ENCODE measurements at places on chromosomes 5 and 9.

- no peak for DNase-seq
These were observed 204.5 kb downstream of the BRINP1 start for GRCh38 chr9:119164716-119165115.

GRCh38 chr5:102866237-102866600, 111.1 kb downstream of the PAM start:
- no peak for DNase-seq

- DNase-seq: no peak
These were observed 115.7 kb downstream of the FRMD3 start for GRCh38 chr9:83422527-83422926.

DNA sequence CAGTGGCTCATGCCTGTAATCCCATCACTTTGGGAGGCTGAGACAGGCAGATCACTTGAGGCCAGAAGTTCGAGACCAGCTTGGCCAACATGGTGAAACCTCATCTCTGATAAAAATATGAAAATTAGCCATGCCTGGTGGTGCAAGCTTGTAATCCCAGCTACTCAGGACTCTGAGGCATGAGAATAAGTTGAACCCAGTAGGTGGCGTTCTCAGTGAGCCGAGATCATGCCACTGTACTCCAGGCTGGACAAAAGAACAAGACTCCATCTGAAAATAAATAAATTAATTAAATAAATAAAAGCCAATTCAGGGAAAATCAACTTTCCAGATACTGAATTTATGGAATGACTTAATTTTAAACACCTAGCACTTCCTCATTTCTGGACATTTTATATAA, 1722.1 kb downstream of the MAT2B start:
- no peak for DNase-seq

DNA sequence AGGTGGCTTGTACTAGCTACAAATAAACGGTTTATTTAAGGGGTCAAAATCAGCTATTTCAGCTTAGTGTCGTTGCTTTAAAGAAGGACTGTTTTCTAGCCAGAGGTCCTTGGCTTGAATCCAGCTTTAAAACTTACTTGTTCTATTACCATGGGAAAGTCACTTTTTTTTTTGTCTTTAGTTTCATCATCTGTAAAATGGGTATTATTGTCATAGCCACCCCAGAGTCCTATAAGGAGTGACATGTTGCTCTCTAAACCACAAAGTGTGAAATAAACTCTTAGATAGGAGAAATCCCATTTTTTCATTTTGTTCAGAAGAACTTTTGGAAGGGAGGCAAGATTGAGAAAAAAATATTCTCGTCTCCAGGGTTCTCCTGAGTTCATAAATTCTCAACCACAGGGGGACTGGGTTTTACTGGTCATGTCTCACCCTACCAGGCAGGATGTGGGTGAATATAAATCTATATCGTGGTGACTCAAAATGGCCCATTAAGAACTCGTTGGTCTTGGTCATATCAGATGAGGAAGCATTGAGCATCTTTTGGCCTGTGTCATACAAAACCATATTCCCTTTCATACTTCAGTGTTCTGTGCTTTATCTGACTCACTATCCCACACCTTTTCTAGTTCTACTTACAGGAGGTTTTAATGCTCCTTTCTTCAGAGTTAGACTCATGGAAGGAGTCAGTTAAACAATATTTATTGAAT, 202.7 kb upstream of the NR3C1 start:
- no peak for DNase-seq

- no peak for DNase-seq
These were observed 235.7 kb upstream of the HAPLN1 start for GRCh38 chr5:83956386-83956785.

- no peak for DNase-seq
These were observed 394.0 kb downstream of the CETN3 start for GRCh38 chr5:90015584-90016018.

DNA sequence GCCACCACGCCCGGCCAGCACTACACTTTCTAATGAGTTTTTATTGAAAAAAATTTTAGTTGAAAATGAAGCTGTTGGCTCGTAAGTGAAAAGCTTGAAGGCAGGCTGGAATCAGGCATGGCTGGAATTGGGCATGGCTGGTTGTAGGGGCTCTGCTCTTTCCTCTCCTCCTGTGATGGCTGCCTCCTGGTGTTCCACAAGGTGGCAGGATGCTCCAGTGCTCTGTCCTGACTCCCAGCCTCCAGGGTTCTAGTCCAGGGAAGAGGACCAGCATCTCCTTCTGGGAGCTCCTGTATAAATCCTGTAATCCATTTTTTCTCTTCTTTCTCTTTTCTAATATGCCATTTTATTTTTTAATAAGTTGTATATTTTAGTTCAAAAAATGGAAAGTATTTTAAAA, 57.2 kb upstream of the DHFR start:
- no peak for DNase-seq

GRCh38 chr5:28714907-28715698, 1676.7 kb upstream of the CDH9 start:
- DNase-seq: no peak

GRCh38 chr5:83672158-83672557, 48.5 kb downstream of the HAPLN1 start:
- DNase-seq: no peak

- no peak for DNase-seq
These were observed 155.0 kb downstream of the GLIS3 start for GRCh38 chr9:4144869-4145268.

- no peak for DNase-seq
These were observed 33.0 kb downstream of the TGFBI start for GRCh38 chr5:136061630-136062365.

DNA sequence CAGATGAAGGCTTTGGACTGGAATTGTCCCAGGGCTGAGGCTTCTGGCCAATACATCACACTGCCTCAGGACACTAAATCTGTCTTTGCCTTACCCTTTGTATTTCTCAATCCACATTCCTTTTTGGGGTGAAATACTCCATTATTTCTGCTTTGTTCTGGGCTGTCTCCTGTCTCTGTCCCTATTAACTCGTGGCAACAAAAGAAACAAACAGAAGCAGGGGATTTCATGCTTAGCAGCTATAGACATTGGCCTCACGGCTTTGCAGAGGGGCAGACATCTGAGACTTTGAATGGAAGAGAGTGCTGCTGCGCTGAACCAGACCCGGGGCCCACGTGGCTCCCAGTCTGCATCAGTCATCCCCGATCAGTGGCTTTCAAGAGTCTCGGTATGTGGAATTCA, 129.7 kb downstream of the ARL15 start:
- no peak for DNase-seq

DNA sequence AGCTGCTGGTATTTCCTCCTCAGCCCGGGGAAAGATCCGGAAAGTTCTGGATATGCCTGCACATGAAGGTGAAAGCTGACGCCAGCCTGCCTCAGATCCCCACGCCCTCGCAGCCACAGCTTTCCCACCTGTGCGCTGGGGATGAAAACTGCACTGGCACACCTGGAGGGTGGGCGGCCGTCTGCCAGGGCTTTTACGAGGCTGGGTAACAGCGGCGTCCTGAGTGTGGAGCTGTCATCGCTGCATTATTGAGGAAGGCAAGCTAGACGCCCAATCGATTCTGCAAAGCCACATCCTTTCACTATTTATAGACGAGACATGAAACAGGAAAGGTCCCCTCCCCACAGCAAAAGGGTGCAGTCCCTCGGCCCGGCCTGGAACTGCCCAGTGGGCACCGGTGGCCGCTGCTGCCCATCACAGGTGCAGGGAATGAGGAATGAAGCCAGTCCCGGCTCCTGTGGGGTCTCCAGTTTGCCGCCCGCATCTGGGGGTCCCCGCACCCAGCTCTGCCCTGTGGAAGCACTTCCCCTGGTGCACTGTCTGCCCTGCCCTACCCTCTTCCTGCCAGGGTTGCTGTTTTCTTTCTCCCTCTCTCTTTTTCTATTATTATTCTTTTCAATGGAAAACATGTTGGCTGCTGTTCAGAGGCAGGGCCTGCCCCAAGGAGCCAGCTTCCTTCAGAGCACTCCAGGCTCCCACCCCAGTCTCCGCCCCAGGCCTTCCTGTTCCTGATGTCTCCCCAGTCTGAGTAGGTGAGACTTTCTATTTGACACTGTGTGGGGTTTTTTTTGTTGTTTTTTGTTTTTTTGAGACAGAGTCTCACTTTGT, 7.0 kb downstream of the NOTCH1 start:
- no peak for DNase-seq

DNA sequence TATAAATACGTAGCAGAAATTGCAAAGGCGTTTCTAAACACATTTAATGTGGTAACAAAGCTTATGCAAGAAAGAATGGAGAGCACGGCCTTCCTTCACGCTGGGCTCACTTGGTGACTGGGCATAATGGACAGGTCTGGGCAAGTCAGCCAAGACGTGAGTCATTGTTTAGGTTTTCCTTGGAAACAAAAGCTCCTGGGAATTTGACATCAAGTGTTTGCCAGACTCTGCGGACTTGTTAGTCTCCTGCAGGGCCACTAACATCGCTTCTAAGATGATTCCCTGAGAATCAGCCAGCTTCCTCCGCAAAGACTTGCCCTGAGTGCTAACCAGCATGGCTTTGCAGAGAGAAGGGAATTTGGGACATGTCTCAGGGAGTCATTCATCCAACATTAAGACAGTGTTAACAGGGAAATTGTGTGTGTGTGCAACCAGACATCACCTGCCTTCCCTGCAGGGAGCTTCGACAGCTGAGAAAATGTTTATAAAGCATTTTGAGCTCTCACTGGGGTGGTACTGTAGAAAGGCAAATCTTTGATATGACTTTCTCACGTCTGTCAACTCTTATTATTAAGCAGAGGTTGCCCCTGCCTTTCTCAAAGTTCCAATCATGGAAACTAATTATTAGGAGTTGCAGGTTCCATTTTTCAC, 182.5 kb downstream of the NTRK2 start:
- no peak for DNase-seq

DNA sequence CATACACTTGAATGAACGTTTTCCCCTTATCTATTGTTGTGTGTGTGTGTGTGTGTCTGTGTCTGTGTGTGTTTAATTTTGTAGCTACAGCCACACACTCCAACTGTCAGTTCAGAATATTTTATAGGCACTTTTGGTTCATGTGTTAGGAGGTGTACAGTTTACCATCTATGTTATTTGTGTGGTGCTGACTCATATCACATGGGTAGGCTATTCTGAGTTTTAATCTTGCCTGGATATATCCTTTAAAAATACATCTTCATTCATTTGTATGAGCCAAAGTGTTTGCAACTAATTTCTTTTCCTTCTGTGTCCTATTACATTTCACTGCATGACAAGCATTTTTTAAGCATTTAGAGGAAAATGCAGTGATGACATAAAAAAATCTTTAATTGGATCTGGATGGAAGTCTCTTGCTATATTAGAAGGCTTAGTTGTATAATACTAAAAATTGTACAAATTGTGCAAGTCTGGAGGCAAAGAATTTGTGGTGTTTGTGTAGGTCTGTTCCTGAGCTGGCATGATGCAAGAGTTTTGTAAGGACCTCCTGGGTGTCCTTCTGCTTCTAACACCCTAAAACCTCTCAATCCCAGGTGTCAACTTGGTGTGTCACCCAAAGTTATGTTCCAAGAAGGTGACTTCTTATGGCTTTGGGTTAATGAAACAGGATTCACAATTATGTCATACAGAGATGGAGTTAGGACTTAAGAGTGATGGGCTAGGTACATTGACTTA, 52.4 kb upstream of the HMHB1 start:
- no peak for DNase-seq

- no peak for DNase-seq
These were observed 197.0 kb upstream of the VLDLR start for GRCh38 chr9:2424619-2425033.

All from stimulated activated CD8-positive, alpha-beta memory T cell treated with anti-CD3 and anti-CD28 coated beads, Interleukin-4, amount 100 ng/mL, for 4 hours (primary cell).